ENCODE measurements at places on chromosomes 11 and 22. TPM values are rescaled to one million over a fixed set of nuclear protein-coding genes. Genes with fewer than 3 reads are reported as not detected.

The CALCA gene
- total RNA-seq: not detected

The DMC1 gene
- total RNA-seq: 0.90 TPM

The C11orf87 gene
- total RNA-seq: not detected

The TENM4 gene
- total RNA-seq: 0.13 TPM

The NXPE1 gene
- not detected for total RNA-seq

The NNMT gene
- 133 TPM for total RNA-seq

The GLYAT gene
- total RNA-seq: not detected

The ASPHD2 gene
- 2.0 TPM for total RNA-seq

The SAA4 gene
- not detected for total RNA-seq

The SLC6A5 gene
- total RNA-seq: not detected

The MRGPRD gene
- total RNA-seq: not detected

The SORL1 gene
- under 0.01 TPM for total RNA-seq

The HMOX1 gene
- total RNA-seq: 57.3 TPM

The PANX2 gene
- 0.63 TPM for total RNA-seq

The HPX gene
- total RNA-seq: 0.25 TPM

The SYNGR1 gene
- 0.39 TPM for total RNA-seq

The OSM gene
- not detected for total RNA-seq

The RAC2 gene
- 12.8 TPM for total RNA-seq

The PATE2 gene
- total RNA-seq: 0.13 TPM

The OPCML gene
- total RNA-seq: not detected

The CASP4 gene
- 177 TPM for total RNA-seq

The APLP2 gene
- total RNA-seq: 1,159 TPM

The ALDH3B1 gene
- total RNA-seq: 1.3 TPM

The PHOX2A gene
- total RNA-seq: not detected

The SYT8 gene
- total RNA-seq: under 0.01 TPM

The FGF19 gene
- total RNA-seq: not detected

The MS4A15 gene
- under 0.01 TPM for total RNA-seq

The TMEM121B gene
- 0.25 TPM for total RNA-seq

The MUC2 gene
- total RNA-seq: not detected

The TMPRSS5 gene
- total RNA-seq: 0.13 TPM

The OR10A2 gene
- not detected for total RNA-seq

The OR4A16 gene
- not detected for total RNA-seq

The OR10D3 gene
- total RNA-seq: not detected

The SLN gene
- not detected for total RNA-seq
